ENCODE measurements at places on chromosomes 2 and 18.

DNA sequence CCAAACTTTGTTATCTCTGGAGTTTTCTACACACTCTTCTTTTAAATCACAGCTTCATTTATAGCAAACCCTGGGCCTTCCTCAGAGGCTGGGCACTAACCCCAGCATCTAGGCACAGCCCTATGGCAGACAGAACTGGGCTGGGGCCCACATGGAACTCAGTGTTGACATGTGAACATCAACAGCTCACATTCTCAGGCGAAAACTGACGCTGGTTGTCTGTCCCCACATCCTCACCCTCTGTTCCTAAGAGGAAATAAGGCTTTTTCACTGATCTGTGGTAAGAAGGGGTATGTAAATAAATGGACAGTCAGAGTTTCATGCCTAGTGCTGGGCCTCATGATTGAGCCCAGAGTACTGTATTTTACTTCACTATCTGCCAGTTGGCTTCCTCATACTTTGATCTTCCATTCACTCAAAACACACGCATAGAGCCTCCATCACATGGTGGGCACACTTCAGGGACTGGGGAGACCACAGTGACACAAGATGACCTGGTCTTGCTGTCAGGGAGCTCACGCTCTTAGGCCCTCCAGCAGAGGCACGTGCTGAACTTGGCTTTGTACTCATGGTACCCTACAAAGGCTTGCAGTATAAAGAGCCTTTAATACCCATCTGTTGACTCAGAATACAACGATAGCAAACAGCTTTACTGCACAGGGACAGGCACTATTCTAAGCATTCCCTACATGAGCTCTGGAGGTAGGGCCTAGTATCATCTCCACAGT lies 43.0 kb downstream of the EFEMP1 start:
- DNase-seq: no peak

DNA sequence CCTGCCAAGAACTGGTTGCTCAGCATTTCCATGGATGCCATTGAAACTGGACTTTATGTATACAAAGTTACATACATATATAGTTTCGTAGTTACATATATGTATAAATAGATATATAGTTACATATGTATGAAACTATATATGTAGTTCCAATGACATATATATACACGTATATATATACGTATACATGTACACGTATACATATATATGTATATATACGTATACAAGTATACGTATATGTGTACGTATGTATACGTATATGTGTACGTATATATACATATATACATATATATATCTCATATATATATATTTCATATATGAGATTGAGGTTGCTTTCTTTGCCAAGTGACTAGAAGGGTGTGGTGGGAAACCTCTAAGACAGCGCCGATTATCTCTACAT lies 10.6 kb upstream of the TMEM131 start:
- DNase-seq: no peak

- DNase-seq: no peak
Measured at GRCh38 chr18:54100920-54101470, 123.5 kb downstream of the MBD2 start.

DNA sequence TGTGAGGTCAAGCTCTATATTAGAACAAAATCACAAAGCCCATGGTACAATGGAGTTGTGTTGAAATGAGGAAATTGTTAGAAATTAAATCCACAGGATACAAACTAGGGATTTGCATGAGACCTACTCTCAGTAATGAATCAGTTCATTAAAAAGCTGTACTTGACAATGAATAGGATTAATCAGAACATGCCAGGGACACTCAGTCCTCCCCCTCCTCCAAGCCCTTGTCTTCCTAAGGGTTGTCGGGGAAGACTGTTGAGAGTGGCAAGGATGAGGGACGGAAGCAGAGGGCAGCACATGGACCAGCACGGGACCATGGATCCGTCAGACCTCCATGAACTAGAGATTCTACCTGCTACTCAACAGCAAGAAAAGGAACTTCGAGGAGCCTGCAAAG lies 39.8 kb downstream of the SPRED2 start:
- no peak for DNase-seq

- no peak for DNase-seq
Measured at GRCh38 chr2:128686497-128686859, 367.8 kb upstream of the HS6ST1 start.

DNA sequence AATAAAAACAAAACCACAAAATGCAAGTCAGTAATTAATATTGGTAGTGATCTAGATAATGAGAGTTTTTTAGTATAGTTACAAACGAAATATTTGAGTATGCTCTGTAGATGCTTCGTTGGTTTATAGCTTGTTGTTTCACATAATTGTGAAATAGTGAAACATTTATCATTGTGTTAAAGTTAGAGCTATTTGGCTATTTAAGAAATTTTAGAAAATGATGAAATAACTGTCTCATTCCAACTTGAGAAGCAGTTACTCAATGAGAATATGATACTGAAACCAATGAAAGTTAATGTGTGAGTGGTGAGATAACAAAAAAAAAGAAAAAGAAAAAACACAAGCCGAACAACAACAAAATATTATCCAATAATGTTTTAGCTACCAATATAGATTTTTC lies 475.6 kb upstream of the ZEB2 start:
- no peak for DNase-seq

DNA sequence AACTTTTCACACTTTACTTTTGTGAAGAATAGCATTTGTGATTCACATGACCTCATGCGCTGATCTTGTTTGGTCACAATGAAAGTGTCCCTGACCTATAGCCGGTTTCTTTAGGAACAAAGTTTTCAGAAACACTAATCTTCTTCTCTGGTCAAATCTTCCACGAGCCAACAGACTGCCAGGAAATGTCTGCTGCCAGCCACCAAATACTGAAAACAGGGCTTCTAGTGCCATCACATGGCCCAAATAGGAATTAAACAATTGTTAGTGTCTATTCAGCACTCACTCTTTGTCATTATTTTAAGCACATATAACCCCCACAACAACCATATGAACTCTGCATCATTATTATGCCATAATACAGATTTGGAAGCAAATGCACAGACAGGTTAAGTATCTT lies 286.5 kb upstream of the SYT4 start:
- no peak for DNase-seq

GRCh38 chr18:34085140-34085739 lies 139.5 kb downstream of the NOL4 start:
- DNase-seq: no peak

All from GM10248 (cell line).